ENCODE measurements at places on chromosomes 7 and 10. TPM values are rescaled to one million over a fixed set of nuclear protein-coding genes. Genes with fewer than 3 reads are reported as not detected.

Gene PTN
- total RNA-seq: 13.9 TPM

Gene SUN1
- 185 TPM for total RNA-seq

Gene C10orf95
- total RNA-seq: under 0.01 TPM

Gene PVRIG
- not detected for total RNA-seq

Gene RTKN2
- 0.51 TPM for total RNA-seq

Gene TMEM229A
- total RNA-seq: not detected

Gene COL17A1
- under 0.01 TPM for total RNA-seq

Gene BCAP29
- total RNA-seq: 64.7 TPM

Gene ADAM8
- total RNA-seq: 2.0 TPM

Gene TFEC
- total RNA-seq: under 0.01 TPM

Gene CALML3
- total RNA-seq: not detected

Gene PBLD
- total RNA-seq: 2.8 TPM

Gene UNCX
- not detected for total RNA-seq

Gene OPN1SW
- not detected for total RNA-seq

Gene INTS1
- total RNA-seq: 22.9 TPM

Gene ZDHHC16
- 33.4 TPM for total RNA-seq

Gene GLUD1
- 286 TPM for total RNA-seq

Gene TMEM60
- total RNA-seq: 24.4 TPM

Gene ECHS1
- 48.5 TPM for total RNA-seq

Gene CFAP69
- total RNA-seq: 6.2 TPM

Gene CASTOR2
- 10.9 TPM for total RNA-seq

Gene AP1S1
- total RNA-seq: 139 TPM

Gene PDZD7
- total RNA-seq: 1.3 TPM

Gene RUFY2
- 25.9 TPM for total RNA-seq

Gene EPO
- total RNA-seq: not detected

Gene CHN2
- 0.33 TPM for total RNA-seq

Gene GIMAP1
- under 0.01 TPM for total RNA-seq

Gene TACC2
- total RNA-seq: 7.6 TPM

Gene HECW1
- 6.1 TPM for total RNA-seq

Gene SPDYE1
- total RNA-seq: under 0.01 TPM

Gene ZNF107
- 1.0 TPM for total RNA-seq

Gene NEUROD6
- not detected for total RNA-seq

Gene AZGP1
- not detected for total RNA-seq

Gene ZNF438
- total RNA-seq: 3.9 TPM

Gene HABP2
- not detected for total RNA-seq

Gene PRR15
- total RNA-seq: not detected

Gene SLC18A3
- not detected for total RNA-seq
